ENCODE measurements at places on chromosomes 6 and 20. TPM values are rescaled to one million over a fixed set of nuclear protein-coding genes. Genes with fewer than 3 reads are reported as not detected.
A peak's percentile ranks its signal among the peaks of the same experiment; 100 is the strongest.

DNA sequence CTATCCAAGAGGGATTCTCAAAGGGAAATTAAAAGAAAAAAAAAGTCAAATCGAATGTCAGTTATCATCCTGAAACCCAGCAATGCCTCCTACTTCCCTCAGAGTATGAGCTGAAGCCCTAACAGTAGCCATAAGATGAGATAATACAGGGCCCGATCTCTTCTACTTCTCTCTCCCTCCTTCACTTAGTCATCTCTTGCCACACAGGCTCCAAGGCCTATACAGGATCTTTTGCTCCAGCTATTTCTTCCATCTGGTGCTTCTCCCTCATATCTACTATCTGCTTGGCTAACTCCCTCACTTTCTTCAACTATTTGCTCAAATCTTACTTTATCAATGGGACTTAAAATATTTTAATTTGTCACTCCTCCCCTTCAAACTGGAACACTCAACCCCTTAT is 215.3 kb downstream of the RNGTT start:
- ATAC-seq = no peak

DNA sequence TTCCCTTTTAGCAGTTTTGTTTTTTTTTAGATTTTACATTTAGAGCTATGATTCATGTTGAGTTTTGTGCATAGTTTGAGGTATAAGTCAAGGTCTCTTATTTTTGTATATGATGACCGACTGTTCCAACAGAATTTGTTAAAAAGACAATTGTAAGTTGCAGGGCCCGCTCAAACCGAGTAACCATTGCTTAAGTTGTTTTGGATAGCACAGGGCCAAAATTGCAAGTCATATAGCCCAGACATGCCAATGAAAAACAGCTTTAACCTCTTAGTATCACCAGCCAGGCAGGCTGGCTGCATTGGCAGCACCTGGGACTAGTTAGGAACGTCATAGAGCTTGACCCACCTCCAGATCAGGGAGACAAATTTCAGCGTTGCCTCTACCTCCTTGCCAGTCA is 47.3 kb downstream of the PFDN4 start:
- ATAC-seq = no peak

DNA sequence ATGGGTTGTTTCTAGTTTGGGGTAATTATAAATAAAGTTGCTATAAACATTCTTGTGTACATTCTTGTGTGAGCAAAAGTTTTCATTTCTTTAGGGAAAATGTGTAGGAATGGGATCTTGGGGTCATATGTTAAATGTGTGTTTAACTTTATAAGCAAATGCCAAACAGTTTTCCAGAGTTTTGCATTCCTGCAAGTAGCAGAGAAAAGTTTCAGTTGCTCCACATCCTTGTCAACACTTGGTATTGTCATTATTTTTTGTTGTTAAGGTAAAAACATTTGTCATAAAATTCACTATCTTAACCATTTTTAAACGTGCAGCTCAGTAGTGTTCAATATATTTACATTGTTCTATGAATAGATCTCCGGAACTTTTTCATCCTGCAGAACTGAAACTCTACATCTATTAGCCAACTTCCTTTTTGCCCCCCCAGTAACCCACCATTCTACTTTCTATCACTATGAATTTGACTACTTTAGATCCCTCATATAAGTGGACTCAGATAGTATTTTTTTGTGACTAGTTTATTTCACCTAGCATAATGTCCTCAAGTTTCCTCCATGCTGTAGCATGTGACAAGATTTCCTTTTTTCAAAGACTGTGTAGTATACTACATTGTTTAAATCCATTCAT is 48.4 kb downstream of the PHACTR2 start:
- ATAC-seq = no peak

DNA sequence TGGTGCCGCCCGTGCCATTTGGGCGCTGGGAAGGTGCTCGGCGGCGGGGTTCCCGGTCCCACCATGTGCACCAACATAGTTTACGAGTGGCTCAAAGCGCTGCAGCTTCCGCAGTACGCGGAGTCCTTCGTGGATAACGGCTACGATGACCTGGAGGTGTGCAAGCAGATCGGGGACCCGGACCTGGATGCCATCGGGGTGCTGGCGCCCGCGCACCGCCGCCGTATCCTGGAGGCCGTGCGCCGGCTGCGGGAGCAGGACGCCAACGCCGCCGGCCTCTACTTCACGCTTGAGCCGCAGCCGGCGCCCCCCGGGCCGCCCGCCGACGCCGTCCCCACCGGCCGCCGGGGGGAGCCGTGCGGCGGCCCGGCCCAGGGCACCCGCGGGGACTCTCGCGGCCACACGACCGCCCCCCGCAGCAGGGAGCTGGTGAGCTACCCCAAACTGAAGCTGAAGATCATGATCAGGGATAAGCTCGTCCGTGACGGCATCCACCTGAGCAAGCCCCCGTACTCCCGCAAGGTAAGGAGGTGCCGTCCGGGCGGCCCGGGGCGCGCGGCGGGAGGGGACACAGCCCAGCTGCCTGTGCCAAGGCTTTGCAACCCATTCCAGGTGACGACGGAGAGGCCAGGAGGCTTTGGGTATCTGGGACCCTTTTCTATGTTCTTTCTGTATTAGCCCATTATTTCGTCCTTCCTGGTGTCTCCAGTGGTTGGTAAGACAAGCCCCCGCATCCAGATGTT is 547 bp downstream of the SAMD5 start:
- ATAC-seq = peak; percentile 27

GRCh38 chr6:39558079-39558478 is 167.1 kb downstream of the KIF6 start:
- no peak for ATAC-seq

DNA sequence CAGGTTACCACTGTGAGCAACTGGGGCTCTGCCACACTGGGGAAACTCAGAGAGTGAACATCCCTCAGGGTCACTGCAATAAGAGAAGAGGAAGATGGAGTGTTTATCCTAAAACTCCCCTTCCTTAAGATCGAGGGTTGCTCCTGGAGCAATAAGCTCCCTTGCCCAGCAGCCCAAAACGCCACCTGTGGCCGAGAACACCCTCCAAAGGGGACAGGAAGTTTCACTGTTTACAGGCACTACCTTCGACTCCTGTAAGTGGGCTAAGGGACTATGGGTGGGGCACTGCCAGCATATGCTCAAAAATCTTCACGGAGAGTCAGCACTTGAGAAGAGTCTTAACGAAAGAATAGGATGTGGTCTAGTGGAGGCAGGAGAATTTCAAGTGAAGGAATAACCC is 132.5 kb downstream of the FAXC start:
- ATAC-seq = no peak

DNA sequence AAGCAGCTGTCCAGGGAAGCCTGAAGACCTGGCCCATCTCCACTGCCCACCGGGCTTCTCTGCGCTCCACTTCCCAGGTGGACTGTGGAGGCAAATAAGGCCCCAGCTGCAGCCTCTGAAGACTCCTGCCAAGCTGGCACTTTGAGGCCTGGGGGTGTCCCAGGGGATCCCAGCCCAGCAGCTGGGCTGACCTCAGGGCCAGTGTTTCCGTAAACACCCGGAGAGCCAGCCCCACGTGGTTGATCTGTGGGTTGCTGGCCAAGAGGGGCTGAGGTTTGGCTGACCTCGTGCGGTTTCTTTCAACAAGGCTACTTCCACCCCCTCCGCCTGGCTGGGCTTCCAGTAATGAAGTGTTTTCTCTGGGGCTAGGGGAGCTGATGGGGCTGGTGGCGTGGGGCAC is 12.4 kb upstream of the CCN5 start:
- ATAC-seq = peak; percentile 8

- ATAC-seq = no peak
Observed at GRCh38 chr20:50725724-50726005, 5.7 kb upstream of the PARD6B start.

DNA sequence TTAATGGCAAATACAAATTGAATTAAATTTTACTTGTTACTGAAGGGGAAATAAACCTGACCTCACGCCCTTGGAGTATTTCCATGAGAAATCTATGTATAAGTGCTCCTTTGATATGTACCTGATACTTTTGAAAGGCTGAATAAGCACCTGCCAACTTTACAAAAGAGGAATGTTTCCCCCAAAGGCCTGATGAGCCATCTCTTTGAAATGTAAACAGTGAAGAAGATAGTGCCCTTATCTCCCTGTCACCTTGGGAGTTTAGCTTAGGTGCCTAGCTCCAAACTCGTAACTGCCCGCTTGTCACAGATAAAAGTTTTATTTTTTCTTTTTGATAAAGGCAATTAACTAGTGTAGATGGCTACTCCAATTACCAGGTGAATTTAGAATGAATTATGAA is 1.1 kb upstream of the ZNF343 start:
- no peak for ATAC-seq

Gene ZKSCAN8
- total RNA-seq = 27.1 TPM

Gene GPX5
- total RNA-seq = not detected

GRCh38 chr6:144662812-144663365 is 377.8 kb downstream of the UTRN start:
- ATAC-seq = no peak

DNA sequence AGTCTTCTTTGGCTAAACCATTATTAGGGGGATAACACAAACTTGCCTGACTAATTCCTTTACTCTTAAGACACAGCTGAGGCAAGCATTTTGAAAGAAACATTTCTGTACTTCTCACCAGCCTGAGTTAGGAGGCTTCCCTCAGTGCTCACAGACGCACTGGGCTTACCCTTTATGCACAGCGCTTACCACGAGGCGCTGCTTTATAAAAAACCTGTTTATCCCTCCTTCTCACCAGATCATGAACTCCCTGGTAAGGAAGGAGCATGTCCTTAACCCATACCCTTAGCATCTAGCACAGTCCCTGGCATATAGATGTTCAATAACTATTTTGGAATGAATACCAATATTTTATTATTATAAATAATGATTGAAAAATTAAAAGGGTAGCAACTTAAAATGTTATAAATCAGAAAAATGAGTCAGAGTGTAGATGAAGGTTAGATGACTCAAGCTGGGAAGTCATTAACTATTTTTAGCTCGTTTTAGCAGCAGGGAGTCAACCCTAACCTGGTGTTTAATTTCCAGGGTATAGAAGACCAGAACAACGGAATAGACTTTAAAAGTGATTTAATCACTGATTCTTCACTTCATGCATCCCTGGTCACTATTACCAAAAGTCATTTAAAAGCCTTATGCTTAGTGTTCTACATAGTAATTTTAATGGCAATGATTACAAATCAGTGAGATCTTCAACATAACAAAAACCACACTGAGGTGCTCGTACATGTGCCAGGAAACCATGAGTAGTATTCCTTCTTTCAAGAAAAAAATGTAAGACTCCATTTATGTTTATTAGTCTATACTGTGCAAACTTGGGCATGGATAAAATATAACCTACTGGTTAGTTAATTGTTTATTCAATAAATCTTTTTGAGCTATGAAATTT is 4.1 kb upstream of the TPD52L1 start:
- ATAC-seq = peak; percentile 65

DNA sequence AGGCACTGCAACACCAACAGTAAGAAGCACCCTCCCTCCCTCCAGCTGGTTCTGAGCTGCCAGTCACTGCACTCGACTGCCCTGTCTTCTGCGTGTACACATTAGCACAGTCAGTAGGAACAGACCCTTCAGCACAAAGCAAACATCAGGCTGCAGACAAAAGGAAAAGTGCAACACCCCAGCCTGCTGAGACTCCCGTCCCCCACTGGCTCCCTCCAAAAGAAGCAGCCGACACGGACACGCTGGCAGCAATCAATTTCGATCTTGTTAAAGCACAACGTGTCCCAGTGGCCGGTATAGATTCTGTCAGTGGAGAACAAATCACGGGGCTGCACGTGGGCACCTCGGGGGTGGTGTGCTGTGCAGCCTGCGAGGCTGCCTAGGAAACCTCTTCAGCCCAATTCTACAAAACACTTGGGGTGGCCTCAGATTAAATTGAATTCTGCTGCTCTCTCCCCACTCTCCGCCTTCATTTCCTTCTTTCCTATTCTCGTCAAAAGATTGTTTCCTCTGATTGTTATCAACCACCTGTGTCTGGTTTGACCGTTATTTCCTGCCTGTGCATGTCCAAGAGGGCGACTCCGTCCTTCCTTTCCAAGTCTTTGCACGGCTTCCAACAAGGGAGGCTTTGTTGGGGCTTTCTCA is 38.7 kb downstream of the TRAF3IP2 start:
- peak; percentile 86 for ATAC-seq

GRCh38 chr6:143939364-143939763 is 68.7 kb downstream of the PLAGL1 start:
- no peak for ATAC-seq

DNA sequence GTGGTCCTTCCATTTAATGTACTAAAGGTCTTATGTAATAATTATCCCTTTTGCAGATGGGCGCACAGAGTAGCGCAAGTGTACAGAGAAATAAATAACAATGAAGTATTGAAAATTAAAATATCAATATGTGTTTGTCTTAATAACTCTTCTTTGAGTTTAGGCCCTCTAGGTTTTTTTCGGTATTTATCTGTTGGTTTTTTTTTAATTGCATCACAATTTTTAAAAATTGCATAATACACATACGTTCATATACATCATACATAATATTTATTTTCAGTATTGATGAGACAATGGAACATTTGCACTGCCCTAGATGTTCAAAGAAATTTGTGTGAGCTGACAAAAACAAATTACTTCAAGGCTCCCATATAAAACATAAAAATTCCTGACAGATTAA is 15.1 kb downstream of the ADGRB3 start:
- ATAC-seq = no peak

Gene BMP2
- total RNA-seq = 1.3 TPM

GRCh38 chr6:51302431-51302830 is 483.8 kb downstream of the TFAP2B start:
- no peak for ATAC-seq

DNA sequence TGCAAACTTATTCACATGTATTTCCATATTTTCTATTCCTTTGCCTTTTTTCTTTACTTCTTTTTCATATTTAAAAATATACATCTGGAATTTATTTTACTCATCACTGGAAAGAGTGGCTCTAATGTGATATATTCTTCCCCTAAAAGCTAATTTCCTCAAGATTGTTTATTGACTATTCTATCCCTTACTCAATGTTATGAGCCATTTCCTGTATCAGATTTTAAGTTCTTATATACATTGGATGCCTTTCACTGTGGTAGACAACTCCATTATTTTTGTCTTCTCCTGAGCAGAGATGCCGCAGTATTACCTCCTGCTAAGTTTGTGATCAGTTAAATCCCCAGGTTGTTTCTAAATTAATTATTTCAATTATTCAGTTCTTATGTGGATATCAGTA is 418.4 kb upstream of the JAG1 start:
- ATAC-seq = no peak

Gene SIGLEC1
- 0.17 TPM for total RNA-seq

DNA sequence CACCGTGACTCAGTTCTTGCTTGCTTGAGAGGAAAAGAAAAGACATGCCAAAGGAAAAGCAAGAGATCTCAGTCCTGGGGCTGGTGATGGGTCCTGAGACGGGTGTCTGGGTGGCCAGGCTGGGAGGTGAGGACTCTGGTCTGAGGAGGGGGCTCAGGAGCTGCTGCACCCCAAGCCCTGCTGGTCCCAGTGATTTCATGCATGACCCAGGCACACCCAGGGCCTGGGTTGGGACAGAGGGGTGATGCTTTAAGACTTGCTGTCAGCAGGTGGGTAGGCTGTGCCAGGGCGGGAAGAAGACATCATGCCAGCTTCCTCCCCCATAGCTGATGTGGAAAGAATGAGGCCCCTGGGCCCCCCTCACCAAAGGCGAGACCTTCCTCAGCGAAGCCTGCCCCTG is 65.1 kb upstream of the PMEPA1 start:
- ATAC-seq = no peak

GRCh38 chr6:34172961-34173775 is 27.3 kb upstream of the GRM4 start:
- no peak for ATAC-seq

GRCh38 chr20:38202153-38202981 is 37.3 kb upstream of the TGM2 start:
- ATAC-seq = no peak

All from motor neuron (in vitro differentiated cells).